H1 (cell line): ENCODE measurements at places on chromosomes 7 and 10. TPM values are rescaled to one million over a fixed set of nuclear protein-coding genes. Genes with fewer than 3 reads are reported as not detected.

GRCh38 chr10:33334805-33335550, 511 bp upstream of the NRP1 start:
- no peaks in the 10 kb centered on the region for H3K36me3 ChIP-seq
- peak overlapping the region; percentile 83 for H3K4me3 ChIP-seq
- peak; percentile 82 for DNase-seq
- no peak overlapping the region for H3K27ac ChIP-seq

DNA sequence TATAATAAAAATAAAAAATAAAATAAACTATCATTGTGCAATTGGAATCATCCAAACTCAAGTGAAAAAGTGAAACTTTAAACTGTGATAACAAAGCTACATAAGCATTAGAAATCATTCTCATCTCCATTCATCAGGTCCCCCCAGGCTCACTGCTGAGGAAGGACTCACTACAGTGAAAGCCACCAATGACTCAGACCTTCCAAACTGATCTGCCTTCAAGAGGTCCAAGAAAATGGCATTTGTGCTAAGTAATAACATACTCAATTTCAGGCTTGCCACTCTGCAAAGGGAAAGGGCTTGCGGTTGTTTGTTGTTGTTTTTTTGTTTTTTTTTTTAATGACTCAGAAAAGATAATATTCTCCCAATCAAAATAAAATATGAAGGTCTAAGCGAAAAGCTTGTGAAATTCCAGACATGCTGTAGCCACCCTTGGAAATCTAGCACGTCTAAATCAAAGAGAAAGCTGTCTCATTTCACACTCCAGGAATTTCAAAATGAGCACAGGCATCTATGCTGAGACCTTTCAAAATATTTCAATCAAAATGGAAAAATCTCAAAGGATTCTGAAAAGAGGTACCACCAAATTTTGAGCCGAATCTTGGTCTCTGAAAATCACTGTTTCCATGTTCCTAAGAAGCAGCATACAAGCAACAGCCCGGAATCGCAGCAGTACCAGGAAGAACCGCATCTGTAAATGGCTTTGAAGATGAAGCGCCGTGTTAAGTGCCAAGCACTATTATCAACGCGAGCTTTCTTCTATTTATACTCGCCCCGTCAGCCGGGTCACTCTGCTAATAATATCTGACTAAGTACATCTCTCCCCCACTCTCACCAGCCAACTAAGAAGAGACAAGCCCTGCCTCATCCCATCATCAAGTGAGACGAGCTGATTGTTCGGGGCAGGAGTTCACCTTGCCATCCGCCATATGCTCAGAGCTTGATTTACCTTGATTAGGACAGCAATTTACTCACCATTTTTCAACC, 13.5 kb downstream of the SFMBT2 start:
- no peak overlapping the region for H3K27ac ChIP-seq
- no peaks in the 10 kb centered on the region for H3K36me3 ChIP-seq
- H3K4me1 ChIP-seq = no peaks in the 10 kb centered on the region
- H3K27me3 ChIP-seq = no peaks in the 10 kb centered on the region
- DNase-seq = no peak

GRM3 gene
- total RNA-seq = 3.4 and 4.2 TPM in 2 replicates

GRCh38 chr7:27991006-27991528, 189.5 kb downstream of the JAZF1 start:
- no peak overlapping the region for H3K27ac ChIP-seq
- H3K4me3 ChIP-seq = no peak overlapping the region
- DNase-seq = no peak
- no peaks in the 10 kb centered on the region for H3K36me3 ChIP-seq
- H3K27me3 ChIP-seq = no peaks in the 10 kb centered on the region

GRCh38 chr10:7412928-7413282, 2.1 kb upstream of the SFMBT2 start:
- no peak overlapping the region for H3K27ac ChIP-seq
- H3K4me1 ChIP-seq = peaks cover 2% of the 10 kb centered on the region
- no peak for DNase-seq
- H3K4me3 ChIP-seq = peak overlapping the region; percentile 91
- peaks cover 61% of the 10 kb centered on the region for H3K27me3 ChIP-seq
- H3K36me3 ChIP-seq = no peaks in the 10 kb centered on the region

DNA sequence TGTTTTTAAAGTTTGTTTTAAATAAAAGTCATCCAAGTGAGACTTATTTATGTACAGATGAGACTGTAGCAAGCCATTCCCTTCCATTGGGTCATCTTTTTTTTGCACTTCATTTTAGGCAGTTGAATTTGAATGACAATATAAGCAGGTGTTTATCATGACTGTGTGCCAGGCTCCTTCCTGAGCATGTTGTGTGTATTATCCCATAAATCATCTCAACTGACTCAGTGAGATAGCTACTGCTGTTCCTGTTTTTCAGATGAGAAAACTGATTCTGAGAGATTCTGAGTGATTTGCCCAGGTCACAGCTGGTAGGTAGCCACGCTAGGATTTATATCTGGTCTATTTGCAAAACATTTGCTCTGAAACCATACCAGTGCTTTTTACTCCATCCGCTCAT, 11.7 kb downstream of the TMEM254 start:
- H3K27ac ChIP-seq = no peak overlapping the region
- DNase-seq = no peak
- H3K4me3 ChIP-seq = no peak overlapping the region
- H3K4me1 ChIP-seq = no peaks in the 10 kb centered on the region

GRCh38 chr7:1046722-1047679, 2.7 kb downstream of the GPR146 start:
- H3K4me3 ChIP-seq = no peak overlapping the region
- no peaks in the 10 kb centered on the region for H3K27me3 ChIP-seq
- no peak overlapping the region for H3K27ac ChIP-seq
- peaks cover 6% of the 10 kb centered on the region for H3K4me1 ChIP-seq

NXPH1 gene
- 0.40 and 1.0 TPM in 2 replicates for total RNA-seq

DNA sequence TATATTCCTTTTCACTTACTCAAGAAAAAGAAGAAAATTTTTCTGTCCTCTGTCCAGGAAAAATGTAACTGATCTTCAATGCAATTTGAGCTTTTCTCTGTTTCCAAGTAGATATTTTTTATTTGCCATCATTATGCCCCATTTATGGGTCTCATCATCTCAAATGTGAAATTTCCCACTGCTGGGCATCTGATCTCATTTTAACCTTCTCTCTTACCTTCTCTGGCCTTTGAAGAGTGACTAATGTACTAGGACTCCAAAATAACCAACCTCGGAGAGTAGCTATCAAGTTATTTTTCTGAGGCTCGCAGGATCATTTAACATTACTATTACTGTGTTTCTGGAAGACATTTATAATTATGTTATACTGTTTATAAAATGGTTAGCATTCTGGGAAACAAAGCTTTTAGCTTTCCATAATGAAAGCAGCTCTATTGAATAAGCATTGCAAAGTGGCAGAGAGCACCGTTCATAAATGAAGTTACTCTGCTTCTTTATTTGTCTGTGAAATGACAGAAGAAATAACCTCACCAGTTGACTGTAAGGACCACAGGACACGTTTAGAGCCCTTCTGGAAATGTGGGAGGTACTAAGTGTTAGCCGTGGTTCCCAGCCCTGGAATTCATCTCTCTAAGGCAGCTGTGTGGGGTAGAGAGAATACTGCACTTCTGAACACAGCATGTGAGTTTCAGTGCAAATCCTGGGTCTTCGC, 33.3 kb upstream of the NMT2 start:
- H3K27me3 ChIP-seq = no peaks in the 10 kb centered on the region
- no peaks in the 10 kb centered on the region for H3K4me1 ChIP-seq
- DNase-seq = no peak
- no peaks in the 10 kb centered on the region for H3K36me3 ChIP-seq
- H3K4me3 ChIP-seq = no peak overlapping the region
- H3K27ac ChIP-seq = no peak overlapping the region

CCL24 gene
- not detected in 2 replicates for total RNA-seq

GRCh38 chr7:129671266-129671665, 59.7 kb downstream of the NRF1 start:
- no peaks in the 10 kb centered on the region for H3K4me1 ChIP-seq
- no peaks in the 10 kb centered on the region for H3K27me3 ChIP-seq
- H3K4me3 ChIP-seq = no peak overlapping the region
- no peak for DNase-seq

HOXA3 gene
- not detected in 2 replicates for total RNA-seq

GRCh38 chr7:16202303-16202702, 219.0 kb downstream of the CRPPA start:
- peaks cover 3% of the 10 kb centered on the region; the same call in 1 of the 2 replicates for H3K4me1 ChIP-seq
- no peak for DNase-seq
- H3K4me3 ChIP-seq = no peak overlapping the region
- H3K36me3 ChIP-seq = no peaks in the 10 kb centered on the region
- no peak overlapping the region for H3K27ac ChIP-seq
- H3K27me3 ChIP-seq = no peaks in the 10 kb centered on the region

DNA sequence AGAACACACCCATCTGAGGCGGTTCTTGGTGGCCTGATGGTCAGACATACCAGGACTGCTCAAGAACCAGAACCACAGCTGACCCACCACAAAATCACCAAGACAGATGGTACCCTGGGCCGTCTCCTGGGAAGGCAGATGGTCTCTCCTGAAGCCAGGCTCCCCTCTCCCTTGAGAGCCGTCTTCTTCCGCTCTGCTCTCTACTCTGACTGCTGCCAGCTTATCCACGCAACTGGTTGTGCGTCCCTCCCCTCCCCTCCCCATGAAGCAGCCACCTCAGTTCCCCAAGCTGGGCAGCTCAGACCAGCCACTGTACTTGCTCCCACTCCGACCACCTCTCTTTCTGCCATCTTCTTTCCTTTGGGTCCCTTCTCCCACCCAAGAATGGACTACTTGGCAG, 14.0 kb downstream of the PDIA4 start:
- no peak for DNase-seq
- H3K4me3 ChIP-seq = no peak overlapping the region
- no peak overlapping the region for H3K27ac ChIP-seq
- no peaks in the 10 kb centered on the region for H3K27me3 ChIP-seq

GRCh38 chr7:84384417-84384816, 189.8 kb upstream of the SEMA3A start:
- H3K4me1 ChIP-seq = no peaks in the 10 kb centered on the region
- no peak overlapping the region for H3K4me3 ChIP-seq
- no peak overlapping the region for H3K27ac ChIP-seq
- H3K27me3 ChIP-seq = no peaks in the 10 kb centered on the region
- no peak for DNase-seq

GRID2IP gene
- 1.0 and 1.3 TPM in 2 replicates for total RNA-seq

DNA sequence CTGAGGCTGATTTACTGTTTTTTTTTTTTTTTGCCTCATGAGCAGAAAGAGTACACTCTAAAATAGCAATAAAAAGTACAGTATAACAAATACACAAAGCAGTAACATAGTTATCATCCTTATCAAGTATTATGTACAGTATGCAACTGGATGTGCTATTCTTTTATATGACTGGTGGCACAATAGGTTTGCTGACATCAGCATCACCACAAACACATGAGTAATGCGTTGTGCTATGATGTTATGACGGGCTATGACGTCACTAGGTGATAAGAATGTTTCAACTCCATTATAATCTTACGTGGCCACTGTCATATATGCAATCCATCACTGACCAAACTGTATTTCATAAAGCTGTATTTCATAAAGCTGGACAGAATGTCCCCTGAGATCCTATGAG, 189.2 kb upstream of the GLI3 start:
- no peak for DNase-seq
- no peak overlapping the region for H3K27ac ChIP-seq
- H3K4me3 ChIP-seq = no peak overlapping the region
- H3K36me3 ChIP-seq = no peaks in the 10 kb centered on the region

DNA sequence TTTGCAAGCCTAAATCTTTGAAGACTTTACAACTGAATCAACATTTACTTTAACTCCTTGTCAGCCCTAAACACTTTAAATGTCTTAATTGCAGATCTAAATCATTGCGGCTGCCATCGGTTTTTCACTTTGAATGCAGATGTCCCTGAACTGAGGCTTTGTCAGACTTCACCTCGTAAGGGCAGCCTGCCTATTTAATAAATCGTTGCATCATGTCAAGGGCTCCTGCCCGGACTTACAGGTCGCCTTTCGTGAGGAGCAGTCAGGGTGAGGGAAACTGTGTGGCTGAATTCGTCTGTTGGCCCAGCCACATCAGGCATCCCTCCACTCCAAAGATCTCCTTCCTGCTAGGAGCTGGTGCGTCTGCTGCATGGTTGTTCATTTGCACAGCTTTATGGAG, 368.2 kb upstream of the NPVF start:
- no peak for DNase-seq
- H3K27ac ChIP-seq = no peak overlapping the region
- no peak overlapping the region for H3K4me3 ChIP-seq
- H3K36me3 ChIP-seq = no peaks in the 10 kb centered on the region

- no peaks in the 10 kb centered on the region for H3K36me3 ChIP-seq
- DNase-seq = no peak
- H3K27ac ChIP-seq = no peak overlapping the region
- no peaks in the 10 kb centered on the region for H3K4me1 ChIP-seq
Measured at GRCh38 chr10:10985361-10985760, 32.3 kb upstream of the CELF2 start.

CRTAC1 gene
- 0.91 and 1.1 TPM in 2 replicates for total RNA-seq

GRCh38 chr10:117132751-117133231, 5.3 kb downstream of the VAX1 start:
- H3K4me1 ChIP-seq = peaks cover 32% of the 10 kb centered on the region
- H3K36me3 ChIP-seq = no peaks in the 10 kb centered on the region
- H3K27me3 ChIP-seq = peaks cover 98% of the 10 kb centered on the region

- no peak overlapping the region for H3K27ac ChIP-seq
- no peaks in the 10 kb centered on the region for H3K27me3 ChIP-seq
- no peak for DNase-seq
- no peak overlapping the region for H3K4me3 ChIP-seq
- peaks cover 2% of the 10 kb centered on the region; the same call in 1 of the 2 replicates for H3K4me1 ChIP-seq
- H3K36me3 ChIP-seq = no peaks in the 10 kb centered on the region
Measured at GRCh38 chr10:24008164-24009091, 200.5 kb upstream of the KIAA1217 start.

CALHM1 gene
- 0.34 TPM in 1 of 2 replicates, not detected in the other for total RNA-seq

CHST15 gene
- 9.1 and 9.4 TPM in 2 replicates for total RNA-seq

GRCh38 chr10:4586776-4587175, 239.2 kb upstream of the AKR1E2 start:
- DNase-seq = no peak
- H3K27ac ChIP-seq = no peak overlapping the region
- H3K36me3 ChIP-seq = no peaks in the 10 kb centered on the region
- H3K4me3 ChIP-seq = no peak overlapping the region
- H3K27me3 ChIP-seq = no peaks in the 10 kb centered on the region

GCK gene
- total RNA-seq = 4.1 and 4.9 TPM in 2 replicates

- DNase-seq = no peak
- no peaks in the 10 kb centered on the region for H3K27me3 ChIP-seq
- H3K36me3 ChIP-seq = no peaks in the 10 kb centered on the region
- H3K4me1 ChIP-seq = no peaks in the 10 kb centered on the region
Measured at GRCh38 chr10:87585565-87586514, 73.8 kb upstream of the PAPSS2 start.

- no peak overlapping the region for H3K27ac ChIP-seq
- H3K4me1 ChIP-seq = peaks cover 3% of the 10 kb centered on the region
- DNase-seq = no peak
- no peak overlapping the region for H3K4me3 ChIP-seq
- H3K36me3 ChIP-seq = no peaks in the 10 kb centered on the region
Measured at GRCh38 chr7:29038463-29038862, 80.3 kb upstream of the TRIL start.

DNA sequence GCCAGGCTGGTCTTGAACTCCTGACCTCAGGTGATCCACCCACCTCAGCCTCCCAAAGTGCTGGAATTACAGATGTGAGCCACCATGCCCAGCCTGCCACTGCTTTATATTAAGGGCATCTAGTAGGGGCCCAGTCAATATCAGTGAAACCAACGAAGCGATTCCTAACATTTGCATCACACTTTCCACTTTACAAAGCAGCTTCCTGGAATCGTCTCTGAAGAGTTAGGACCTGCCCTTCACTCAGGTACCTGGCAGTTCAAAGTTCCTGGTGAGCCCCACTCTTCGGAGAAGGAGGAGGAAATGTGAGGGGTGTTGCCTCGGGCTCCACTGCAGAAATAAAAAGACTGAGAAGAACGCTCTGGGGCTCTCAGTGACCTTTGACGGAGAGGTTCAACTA, 31.1 kb upstream of the EZH2 start:
- H3K27ac ChIP-seq = no peak overlapping the region

ZNF804B gene
- not detected in 2 replicates for total RNA-seq
